T follicular helper cell (primary cell): ENCODE measurements at places on chromosomes 13 and 19.
A peak's percentile ranks its signal among the peaks of the same experiment; 100 is the strongest.

- no peak for DNase-seq
These were observed 42.6 kb downstream of the EPS15L1 start for GRCh38 chr19:16429066-16429758.

- DNase-seq = peak; percentile 71
These were observed 37.8 kb downstream of the TNFSF14 start for GRCh38 chr19:6632002-6632621.

GRCh38 chr13:67632590-67632989 is 402.5 kb upstream of the PCDH9 start:
- no peak for DNase-seq

GRCh38 chr19:34366738-34367623 is 2.0 kb downstream of the GPI start:
- no peak for DNase-seq

DNA sequence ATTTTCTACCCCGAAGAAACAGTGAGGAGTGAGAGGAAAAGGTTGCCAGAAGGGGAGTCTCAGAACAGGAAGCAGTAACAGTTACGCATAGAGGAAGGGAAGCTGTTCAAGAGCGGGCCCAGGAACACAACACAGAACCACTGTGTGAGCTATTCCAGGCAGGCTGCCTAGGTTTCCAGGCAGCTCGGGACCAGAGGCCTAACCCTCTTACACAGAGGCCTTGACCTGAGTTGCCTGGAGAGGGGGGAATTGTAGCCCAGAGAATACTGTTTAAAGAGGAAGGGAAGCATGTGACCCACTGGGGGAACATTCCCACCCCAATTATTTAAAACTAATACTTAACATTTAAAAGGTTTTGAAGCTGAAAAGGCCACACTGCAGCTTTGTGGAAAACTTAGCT is 93.3 kb upstream of the ZNF98 start:
- no peak for DNase-seq

DNA sequence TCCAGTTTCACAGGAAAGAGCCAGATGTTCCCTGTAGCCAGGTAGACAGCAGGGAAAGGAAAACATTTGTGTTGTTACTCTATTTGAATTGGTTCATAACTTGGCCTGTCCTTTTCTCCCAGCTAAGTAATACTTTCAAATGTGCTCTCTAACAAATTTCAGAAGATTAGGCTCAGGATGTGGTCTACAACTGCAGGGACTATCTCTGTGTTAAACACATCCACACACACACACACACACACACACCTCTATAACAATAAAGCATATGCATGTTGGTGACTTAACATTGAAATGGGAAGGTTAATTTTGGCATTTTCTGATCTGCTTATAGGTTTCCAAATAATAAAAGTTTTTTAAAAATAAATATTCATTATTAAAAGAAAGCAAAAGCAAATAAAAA is 316.0 kb upstream of the ARGLU1 start:
- no peak for DNase-seq

DNA sequence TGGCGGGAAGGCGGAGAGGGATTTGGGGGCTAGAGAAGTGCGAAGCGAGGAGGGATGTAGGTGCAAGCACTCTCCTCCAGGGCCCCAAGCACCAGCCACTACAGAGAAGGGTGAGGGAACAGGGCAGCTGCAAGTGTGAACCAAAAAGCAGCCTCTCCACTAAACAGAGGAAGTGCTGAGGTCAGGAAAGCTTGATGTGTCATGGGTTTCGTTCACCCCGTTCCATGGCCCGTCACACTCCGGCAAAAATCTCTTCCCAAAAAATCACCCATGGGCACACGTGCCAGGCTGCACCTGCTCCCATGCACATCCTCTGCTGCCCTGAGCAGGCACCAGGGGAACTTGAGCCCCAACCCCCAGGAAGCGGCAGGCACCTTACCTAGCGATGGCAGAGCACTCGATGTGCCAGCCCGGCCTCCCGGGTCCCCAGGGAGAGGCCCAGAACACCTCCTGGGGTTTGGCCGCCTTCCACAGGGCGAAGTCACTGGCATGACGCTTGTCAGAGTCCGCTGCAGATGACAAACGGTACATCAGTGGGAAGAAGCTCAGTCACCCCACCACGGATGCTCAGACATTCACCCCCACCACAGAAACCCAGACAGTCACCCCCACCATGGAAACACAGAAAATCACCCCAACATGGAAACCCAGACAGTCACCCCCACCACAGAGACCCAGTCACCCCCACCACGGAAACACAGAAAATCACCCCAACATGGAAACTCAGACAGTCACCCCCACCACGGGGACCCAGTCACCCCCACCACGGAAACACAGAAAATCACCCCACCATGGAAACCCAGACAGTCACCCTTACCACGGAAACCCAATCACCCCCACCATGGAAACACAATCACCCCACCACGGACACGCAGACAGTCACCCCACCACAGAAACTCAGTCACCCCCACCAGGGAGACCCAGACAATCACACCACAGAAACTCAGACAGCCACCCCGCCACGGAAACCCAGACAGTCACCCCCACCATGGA is 29.0 kb downstream of the CARS2 start:
- no peak for DNase-seq

- peak; percentile 24 for DNase-seq
These were observed 418 bp downstream of the ZNF444 start for GRCh38 chr19:56141417-56141993.

- DNase-seq = no peak
These were observed 1207.8 kb downstream of the EFNB2 start for GRCh38 chr13:105327581-105328126.

DNA sequence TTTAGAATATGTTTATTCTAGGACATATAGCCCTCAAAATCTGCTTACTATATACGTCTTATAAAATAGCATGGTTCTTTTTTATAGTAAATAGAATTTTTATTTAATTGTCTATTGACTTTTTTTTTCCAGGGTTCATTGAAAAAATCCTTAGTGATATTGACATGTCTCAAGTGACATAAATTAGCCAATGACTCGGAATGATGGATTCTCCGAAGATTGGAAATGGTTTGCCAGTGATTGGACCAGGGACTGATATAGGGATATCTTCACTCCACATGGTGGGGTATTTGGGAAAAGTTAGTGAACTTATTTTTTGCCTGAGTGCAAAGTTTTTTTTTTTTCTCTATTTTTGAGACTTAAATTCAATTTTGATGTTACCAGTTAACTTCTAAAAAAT is 3.2 kb downstream of the USPL1 start:
- DNase-seq = no peak

DNA sequence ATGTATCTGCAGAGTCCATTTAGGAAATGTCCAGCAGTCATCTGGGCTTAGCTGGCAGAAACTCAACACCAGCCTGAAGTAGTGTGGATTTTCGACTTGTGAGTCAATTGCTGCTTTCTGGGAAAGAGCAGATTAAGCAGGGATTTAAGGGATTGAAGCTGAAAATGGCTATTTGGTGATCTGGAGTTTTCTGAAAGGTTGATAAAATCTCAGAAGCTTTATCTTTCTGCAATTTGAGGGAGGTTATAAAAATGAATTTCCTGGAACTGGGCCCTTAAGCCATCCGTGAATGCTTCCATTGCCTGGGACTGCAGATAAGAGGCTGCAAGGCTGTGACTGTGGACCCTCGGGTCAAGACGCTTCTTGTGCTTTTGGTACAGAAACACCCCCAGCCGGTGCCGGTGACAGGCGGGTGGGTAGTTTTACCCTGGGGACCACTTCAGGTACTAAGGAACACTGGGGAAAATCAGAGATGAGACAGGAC is 61.5 kb downstream of the COL4A1 start:
- no peak for DNase-seq

GRCh38 chr19:41023193-41023592 is 32.1 kb downstream of the CYP2B6 start:
- DNase-seq = no peak

GRCh38 chr19:33416307-33417215 is 43.1 kb downstream of the CEBPG start:
- peak; percentile 66 for DNase-seq

GRCh38 chr13:73677048-73677601 is 457.1 kb downstream of the KLF12 start:
- DNase-seq = no peak

DNA sequence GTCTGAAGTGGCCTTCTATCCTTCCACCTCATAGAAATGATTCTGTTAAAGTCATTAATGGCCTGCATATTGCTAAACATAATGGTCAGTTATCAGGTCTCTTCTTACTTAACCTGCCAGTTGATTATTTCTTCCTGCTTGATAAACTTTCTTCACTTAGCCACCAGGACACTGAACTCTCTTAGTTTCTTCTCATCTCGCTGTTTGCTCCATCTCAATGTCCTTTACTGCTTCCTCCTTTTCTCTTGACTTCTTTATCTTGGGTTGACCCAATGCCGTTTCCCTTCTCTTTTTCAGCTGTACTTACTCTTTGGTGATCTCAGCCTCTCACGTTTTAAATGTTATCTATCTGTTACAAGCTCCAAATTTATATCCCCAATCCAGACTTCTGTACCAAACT is 17.1 kb upstream of the CLC start:
- DNase-seq = no peak

GRCh38 chr19:39402346-39403300 is 4.0 kb upstream of the ZFP36 start:
- peak; percentile 74 for DNase-seq

GRCh38 chr13:51981355-51981754 is 29.9 kb downstream of the ATP7B start:
- no peak for DNase-seq

- no peak for DNase-seq
These were observed 964.8 kb downstream of the PCDH9 start for GRCh38 chr13:66265371-66265770.

DNA sequence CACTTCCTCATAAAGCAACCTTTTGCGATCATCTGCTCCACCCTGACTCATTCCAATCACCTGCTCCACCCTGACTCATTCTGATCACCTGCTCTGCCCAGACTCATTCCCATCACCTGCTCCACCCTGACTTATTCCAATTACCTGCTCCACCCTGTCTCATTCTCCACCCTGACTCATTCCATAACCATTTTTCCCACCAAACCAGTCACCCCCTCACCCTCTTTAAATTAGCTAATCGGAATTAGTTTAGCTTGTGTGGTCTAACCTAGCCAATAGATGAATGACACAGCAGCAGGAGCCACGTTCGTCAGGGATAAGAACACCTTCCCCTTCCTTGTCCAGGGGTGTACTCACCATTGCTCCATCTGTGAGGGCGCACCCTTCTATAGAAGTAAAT is 134.0 kb downstream of the COG6 start:
- no peak for DNase-seq

- DNase-seq = no peak
These were observed 62.9 kb upstream of the MCF2L start for GRCh38 chr13:112905990-112906641.

GRCh38 chr19:32067685-32068084 is 277.7 kb upstream of the ZNF507 start:
- no peak for DNase-seq

DNA sequence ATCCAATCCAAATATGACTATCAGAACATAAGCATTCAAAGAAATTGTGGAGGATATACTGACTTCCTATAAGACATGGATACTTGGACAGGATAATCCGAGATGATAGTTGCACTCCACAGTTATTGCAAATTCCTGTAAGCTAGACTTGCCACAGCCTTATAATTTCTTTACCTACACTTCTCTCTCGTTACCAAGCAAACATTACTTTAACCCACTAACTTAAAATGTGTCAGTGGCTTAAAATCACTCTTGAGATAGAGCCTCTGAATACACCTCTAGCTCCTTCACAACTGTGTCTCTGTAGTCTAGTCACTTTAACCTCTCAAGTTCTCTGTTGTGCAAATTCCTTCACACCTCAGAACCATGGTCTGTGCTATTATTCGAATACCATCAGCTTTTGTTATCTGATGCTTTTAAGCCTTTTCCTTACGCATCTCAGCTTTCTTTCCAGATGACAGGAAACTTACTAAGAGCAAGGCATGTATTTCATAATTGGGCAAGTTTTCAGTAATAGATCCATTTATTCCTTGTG is 474.9 kb upstream of the MIR17HG start:
- no peak for DNase-seq

- DNase-seq = no peak
These were observed 5.0 kb upstream of the PPP5C start for GRCh38 chr19:46341937-46342336.

DNA sequence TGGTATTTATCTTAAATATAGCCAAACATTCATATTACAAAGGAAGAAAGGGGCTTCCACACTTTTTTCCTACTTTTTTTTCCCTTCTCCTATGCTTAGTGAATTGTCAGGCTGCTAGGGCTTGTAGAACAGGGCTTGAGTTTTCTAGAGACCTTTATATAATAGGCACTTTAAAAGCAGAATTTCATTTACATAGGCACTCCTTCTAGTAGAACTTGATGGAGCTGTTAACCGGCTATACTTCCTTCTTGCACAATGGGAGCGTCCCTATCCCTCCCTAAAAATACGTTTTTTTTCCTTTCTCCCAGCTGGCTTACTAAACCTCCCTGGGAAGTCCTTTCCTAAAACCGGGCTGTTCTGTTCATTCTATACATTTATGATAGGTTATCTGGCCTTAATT is 1.1 kb downstream of the TRIM13 start:
- no peak for DNase-seq

DNA sequence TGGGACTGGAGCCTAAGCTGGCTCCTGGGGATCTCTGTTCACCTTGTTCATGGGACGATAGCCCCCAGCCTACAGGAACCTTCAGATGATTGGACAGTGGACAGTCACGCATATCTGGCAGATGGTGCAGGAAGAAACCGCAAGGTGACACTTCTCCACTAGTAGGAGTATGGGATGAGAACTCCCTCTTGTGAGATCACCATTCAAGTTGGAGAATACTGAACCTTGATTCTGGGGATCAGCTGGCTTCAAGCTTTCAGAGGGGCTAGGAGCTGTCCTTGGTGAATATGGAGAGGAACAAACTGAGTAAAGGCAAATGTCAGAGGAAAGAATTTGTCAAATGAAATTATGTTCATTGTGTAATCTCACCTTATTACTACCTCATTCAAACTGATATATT is 204.5 kb downstream of the PDS5B start:
- no peak for DNase-seq

DNA sequence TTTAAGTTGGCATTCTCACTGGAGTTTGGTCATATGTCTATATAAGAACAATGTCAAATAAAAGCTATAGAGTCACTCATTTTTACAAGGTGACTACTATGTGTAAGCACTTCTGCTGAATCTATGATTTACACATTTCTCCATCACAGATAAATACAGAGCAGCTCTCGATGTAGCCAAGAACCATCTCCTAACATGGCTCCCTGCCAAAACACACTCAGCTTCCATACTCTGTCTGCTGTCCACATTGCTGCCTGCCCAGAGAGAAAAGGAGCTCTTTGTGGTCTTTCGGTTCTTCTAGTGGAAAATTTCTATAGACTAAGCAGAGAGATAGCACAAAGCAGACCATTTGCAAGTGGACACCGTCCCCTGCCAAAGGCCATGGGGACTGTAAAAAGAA is 190.9 kb upstream of the KLF12 start:
- DNase-seq = no peak

DNA sequence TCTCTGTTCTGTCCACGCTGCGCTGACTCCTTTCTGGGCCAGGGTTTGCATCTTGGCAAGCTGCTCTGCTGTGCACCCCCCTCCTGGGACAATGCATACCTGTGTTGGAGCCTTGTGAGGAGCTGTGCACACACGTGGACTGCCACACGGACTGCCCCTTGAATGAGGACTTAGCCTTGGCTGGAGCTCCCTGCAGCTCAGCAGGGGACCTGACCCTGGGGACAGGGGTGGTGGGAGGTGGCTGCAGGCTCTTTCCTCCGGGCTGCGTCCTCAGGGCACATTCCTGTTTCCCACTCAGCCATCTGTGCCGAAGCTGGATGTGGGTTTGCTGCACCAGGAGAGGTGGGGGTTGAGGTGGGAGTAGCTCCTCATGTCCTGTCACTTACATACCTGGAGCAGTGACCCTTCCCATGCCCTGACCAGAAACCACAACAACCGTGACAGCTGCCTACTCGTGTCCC is 8.2 kb downstream of the RAB11B start:
- no peak for DNase-seq
